ENCODE measurements at places on chromosomes 1 and 21.
A peak's percentile ranks its signal among the peaks of the same experiment; 100 is the strongest.

GRCh38 chr1:88662723-88663122 is 21.4 kb upstream of the PKN2 start:
- no peak for DNase-seq

- DNase-seq = peak; percentile 44
These were observed 57.7 kb downstream of the ATG4C start for GRCh38 chr1:62841587-62842169.

- DNase-seq = no peak
These were observed 4.6 kb downstream of the AMIGO1 start for GRCh38 chr1:109504974-109505373.

DNA sequence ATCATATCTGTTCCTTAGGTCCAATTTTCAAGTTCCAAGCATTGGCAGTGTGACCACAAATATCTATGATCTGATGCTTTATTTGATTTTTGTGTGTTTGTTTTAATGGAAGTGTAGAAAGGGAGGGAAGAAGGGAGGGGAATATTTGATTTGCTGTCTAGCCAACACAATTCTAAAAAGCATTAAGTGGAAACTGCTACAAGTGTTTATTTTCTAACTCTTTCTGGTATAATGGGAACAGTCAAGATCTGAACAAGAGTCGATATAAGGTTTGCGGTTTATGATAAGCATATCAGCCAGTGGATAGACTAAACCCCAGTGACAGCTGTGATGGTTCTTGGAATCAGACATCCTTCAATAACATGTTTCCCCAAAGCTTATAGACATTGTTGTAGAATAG is 267.8 kb upstream of the SNX7 start:
- DNase-seq = no peak

- DNase-seq = no peak
These were observed 100.7 kb upstream of the PDE4B start for GRCh38 chr1:65691972-65692371.

DNA sequence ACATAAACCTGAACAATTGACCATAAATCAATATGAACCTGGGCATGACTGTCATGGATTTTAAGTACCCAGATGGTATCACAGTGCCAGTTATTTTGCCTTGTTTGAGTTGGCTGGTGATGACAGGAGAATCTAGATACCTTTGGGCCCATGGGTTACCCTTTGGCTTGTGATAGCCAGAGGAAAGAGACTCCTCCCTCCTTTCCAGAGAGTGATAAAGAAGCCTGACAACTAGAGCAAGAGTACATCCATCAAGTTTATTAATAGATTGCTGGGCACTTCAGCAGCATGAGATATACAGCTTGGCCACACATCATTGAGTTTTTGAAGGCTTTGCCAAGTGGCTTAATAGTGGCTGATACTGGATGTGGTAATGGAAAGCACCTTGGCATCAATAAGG is 6.6 kb upstream of the FMO3 start:
- no peak for DNase-seq
